CD4-positive, alpha-beta T cell treated with Interleukin-17A for 1 hour (primary cell): ENCODE measurements at places on chromosomes 3 and 15.
A peak's percentile ranks its signal among the peaks of the same experiment; 100 is the strongest.

DNA sequence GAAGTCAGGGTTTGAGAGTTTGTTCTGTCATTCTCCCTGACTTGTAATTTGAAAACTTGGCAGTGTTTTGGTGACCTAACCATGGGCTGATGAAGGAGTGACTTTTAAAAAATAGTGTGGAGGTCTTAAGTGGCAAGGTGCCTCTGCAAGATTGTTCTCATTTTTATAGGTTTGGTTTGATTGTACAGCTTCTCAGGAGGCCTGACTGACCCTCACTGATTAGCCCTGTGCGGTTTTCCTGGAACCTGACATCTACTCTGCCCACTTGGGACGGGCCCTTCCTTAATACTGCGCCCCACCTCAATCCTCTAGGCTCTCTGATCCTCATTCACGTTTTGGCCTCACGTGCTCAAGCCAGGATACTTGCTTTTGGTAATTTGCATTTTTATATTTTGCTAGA, 2.8 kb downstream of the UBE2E1 start:
- no peak for DNase-seq

GRCh38 chr3:175065497-175065896, 206.4 kb downstream of the NAALADL2 start:
- DNase-seq, result no peak

DNA sequence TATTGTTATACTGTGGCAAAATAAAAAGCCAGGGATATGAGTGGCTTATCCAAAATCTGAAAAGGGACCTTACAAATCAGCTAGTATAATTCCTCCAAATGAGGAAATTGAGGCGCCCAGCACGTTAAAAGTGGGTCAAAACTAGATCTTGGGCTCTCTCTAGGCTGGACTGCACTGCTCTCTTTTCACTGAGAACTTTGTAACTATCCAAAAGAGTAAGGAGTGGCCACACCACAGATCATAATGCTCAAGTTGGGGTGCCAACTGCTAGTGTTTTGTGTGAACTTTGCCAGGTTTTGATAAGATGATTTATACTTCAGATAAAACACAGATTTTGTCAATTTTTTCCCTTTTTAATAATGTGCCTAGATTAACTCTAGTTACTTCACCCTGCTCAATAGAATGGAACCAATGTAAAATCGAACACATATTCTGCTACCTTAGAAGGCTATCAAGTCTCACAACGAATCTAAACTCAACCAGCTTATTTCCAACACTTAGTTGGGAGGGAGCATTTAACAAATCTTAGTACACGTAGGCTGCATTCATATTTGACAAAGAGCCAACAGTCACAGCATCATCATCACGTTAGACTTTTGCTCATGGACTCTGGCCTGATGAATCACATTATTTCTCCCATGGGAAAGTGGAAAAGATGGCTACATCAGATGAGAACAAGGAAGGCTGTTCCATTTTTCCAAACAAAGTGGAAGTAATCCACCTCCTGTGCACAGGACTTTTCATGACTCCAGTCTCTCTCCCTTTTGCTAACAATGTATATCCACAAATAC, 64.4 kb downstream of the ABI3BP start:
- no peak for DNase-seq

GRCh38 chr3:141011997-141012262, 39.2 kb upstream of the SPSB4 start:
- DNase-seq, result no peak

- no peak for DNase-seq
Observed at GRCh38 chr3:107913701-107914100, 177.1 kb downstream of the CD47 start.

DNA sequence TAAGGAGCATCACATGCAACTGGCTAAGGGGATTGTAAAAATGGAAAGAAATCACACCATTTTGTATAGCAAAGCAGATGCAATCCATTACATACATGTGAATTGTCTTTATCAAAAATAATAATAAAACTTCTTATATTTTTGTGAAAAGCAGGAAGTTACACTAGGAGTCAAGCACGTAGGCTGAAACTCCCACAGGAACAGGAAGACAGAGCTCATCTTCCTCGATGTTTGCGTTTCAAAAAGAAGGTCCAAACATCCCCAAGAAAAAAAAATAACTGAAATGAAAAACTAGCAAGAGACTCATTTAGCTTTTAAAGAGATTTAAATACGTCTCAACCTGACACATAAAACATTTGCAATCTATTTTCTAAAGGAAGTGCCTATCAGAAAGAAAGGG, 106.6 kb downstream of the TGFBR2 start:
- DNase-seq, result no peak

DNA sequence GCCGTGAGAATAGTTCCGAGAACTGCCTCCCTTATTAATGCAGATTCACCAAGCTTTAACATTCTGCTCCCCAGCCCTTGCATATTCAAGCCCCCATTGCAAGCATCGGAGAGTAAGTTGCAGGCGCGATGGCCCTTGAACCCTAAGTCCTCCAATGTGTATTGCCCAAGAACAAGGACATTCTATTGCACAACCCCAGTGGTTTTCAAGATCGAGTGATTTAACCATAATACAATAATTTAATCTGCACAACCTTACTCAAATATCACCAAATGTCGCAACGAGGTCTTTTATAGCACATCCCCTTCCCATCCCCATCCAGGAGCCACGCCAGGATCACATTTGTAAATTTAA, 21.7 kb upstream of the PLXND1 start:
- no peak for DNase-seq

DNA sequence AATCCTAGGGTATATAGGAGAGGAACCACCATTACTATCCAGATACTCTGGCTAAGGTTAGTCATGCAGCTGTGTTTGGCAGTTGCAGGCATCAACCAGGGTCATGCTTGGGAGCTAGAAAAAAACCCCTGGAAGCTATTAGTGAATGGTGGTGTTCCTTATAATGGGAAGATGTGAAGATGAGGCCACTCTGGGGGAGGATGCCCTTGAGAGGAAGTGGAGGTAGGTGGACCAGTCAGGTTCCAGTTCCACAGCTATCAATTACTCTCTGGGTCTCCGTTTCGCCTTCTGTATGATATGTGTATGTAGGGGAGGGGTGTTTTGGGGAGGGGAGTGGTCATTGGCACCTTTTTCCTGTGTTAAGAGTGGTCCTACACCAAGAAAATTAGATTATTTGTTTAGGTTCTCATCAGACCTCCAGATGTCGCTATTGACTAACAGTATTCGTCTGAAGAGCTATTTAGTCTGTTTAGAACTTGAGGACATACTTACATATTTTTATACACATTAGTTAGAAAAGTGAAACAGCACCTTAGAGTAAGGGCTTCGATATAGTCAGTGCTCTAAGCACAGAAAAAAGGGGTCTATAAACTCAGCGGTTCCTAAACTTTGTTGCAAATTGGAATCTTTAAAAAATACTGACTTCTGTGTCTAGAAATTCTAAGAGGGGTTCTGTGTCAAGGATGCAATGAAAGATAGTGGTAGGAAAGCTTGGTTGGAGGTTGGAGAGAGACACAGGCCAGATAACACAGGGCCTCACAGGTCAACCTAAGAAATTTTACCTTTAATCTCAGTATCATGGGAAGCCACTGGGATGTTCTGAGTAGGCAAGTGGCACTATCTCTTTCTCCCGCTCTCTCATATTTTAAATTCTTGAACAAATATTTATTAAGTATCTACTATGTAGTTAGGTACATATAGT, 9.1 kb upstream of the HPS3 start:
- DNase-seq, result peak; percentile 75

GRCh38 chr3:64691051-64691450, 3.3 kb upstream of the ADAMTS9 start:
- no peak for DNase-seq

GRCh38 chr3:168714609-168715240, 619.0 kb upstream of the GOLIM4 start:
- DNase-seq, result no peak

GRCh38 chr15:36755341-36756000, 176.0 kb downstream of the CDIN1 start:
- no peak for DNase-seq

DNA sequence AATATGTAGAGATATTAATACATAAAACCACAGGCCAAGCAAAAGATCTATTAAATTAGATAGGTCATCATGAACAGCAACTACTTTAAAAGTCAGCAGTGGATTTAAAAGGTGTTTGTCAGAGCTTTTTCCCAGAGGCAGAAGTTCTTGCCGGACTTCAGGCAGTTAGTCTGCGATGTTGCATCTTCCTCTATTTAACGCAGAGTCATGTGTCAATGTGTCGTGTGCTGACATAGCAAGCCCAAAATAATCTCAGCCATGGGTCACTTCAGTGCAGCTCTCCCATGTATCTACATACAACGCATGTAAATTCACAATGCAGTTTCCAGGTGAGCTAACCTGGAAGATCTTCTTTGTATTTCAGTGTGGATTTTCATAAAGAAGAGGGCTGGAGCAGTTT, 8.0 kb upstream of the TMEM212 start:
- DNase-seq, result no peak

- no peak for DNase-seq
Observed at GRCh38 chr3:177234121-177234520, 36.8 kb upstream of the TBL1XR1 start.

DNA sequence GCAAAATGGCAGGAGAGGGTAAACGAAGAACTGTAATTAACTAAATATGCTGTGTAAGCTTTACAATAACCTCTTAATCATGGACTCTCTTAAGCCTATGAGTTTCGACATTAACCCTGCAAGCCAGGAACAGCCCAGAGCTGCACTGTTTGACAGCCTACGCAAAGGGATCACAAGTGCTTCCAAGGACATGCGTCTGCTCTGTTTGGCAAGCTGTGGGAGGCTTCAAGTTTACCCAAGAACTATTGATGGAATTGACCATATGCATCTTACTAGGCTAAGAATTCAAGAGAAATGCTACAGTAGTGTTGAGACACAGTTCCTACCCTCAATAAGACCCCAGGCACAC, 66.0 kb downstream of the PDZRN3 start:
- DNase-seq, result no peak

- DNase-seq, result no peak
Observed at GRCh38 chr3:48426401-48426909, 3.4 kb downstream of the PLXNB1 start.

GRCh38 chr15:32737304-32737703, 19.5 kb downstream of the GREM1 start:
- no peak for DNase-seq

DNA sequence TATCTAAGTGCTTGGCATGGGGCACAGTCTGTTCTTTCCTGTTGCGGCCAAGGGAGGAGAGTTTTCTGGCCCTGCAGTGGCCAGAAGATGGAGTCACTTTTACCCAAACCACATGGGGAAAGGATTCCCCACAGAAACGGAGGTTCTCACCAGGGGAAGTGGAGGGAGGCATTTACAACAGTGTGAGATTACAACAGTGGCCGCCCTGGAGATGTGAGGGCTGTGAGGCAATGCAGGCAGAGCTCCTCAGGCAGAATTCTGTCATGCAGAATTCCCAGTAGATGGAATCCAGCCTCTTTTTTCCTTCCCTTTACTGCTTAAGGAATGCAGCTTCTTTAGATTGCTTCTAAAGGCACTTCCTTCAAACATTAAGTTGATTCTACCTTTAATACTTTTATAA, 83.1 kb downstream of the CACNA1D start:
- no peak for DNase-seq

DNA sequence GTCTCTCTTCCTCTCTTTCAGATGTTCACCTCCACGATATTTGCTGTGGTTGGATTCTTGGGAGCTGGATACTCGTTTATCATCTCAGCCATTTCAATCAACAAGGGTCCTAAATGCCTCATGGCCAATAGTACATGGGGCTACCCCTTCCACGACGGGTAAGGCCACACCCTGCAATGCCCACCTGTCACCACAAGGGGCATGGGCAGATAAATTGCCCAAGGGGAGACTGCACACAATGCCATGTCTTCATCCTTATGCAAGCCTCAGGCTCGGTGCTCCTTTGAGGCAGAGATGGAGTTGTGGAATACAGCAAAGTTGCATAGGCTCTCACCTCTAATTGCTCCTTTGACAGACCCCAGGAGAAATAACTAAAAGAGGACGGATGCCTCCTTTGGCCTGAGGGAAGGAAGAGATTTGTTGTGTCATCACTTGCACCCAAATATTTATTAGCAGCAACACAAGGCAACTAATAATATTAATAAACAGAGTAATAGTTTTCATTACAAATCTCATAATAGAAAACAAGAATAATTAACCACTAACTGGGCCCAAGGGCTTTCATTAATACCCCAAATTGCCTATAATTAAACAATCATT, 13.2 kb downstream of the TM4SF4 start:
- no peak for DNase-seq
